ENCODE measurements at places on chromosomes 1 and 21.

DNA sequence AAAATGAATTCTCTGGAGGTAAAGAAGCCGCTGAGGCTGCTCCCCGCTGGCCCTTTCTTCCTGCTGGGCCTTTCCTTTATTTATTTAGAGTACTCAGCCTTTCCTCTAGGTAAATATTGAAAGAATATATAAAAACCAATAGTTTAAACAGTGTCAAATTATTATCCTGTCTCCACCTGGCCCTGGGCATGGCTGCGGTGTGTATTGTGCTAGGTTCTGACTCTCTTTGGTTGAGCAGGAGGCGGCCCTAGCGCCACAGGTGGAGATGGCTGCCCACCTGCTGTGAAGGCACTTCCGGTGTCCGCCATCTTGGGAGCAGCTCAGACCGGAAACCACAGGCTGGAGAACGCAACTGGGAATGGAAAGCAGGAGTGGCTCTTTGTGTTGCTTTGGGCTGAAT lies 29.0 kb upstream of the CLDN14 start:
- DNase-seq, result no peak

GRCh38 chr1:7891804-7892203 lies 38.9 kb upstream of the UTS2 start:
- DNase-seq, result no peak

GRCh38 chr1:67723620-67724019 lies 38.6 kb downstream of the GADD45A start:
- peak; percentile 10 for DNase-seq

DNA sequence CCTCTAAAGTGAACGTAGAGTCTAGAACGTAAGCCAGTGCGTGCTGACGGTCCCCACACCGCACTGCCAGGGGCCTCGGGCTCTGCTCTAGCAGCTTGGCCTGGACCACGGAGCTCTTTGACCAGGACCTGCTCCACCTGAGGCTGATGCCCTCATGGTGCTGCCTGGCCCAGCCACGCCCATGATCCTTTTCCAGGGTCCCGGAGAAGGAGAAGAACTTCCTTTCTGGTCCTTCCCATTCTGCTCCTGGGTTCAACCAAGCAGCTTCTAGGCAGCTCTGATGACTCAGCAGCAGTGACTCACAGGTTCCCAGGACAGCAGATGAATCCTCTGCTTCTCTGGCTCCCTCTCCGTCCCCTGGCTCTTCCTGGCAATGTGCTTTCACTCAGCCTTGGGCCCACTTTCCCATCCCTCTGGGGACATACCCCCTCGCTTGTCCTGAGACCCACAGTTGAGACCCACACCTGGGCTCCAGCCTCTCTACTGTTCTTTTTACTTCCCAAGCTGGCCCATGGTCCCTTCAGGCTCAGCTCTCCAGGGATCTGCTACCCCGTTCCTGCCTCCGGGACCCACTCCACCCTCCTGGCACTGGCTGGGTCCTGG lies 246.3 kb upstream of the RAB4A start:
- DNase-seq, result peak; percentile 9

GRCh38 chr1:217343907-217344306 lies 287.0 kb downstream of the GPATCH2 start:
- no peak for DNase-seq

- no peak for DNase-seq
Observed at GRCh38 chr1:76303340-76303717, 228.8 kb downstream of the ST6GALNAC3 start.

DNA sequence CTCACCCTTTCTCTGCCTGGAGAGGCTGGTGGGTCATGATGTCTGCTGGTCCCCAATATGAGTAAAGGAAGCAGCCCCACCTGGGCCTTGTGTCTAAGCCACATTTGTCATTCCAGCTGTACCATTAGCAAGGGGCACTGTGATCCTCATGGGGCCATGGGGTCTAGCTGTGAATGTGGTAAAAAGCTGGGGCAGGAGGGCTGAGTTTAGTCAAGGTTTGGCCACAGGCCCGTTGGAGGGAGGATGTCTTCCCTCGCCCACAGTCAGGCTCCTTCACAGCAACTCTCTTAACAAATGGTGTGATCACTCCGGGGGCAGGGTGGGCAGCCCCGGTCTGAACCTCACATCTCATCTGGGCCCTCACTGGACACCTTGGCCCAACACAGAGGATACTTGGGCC lies 115.4 kb downstream of the DMRTB1 start:
- DNase-seq, result no peak

GRCh38 chr1:30756545-30757351 lies 826 bp downstream of the LAPTM5 start:
- DNase-seq, result peak; percentile 64

DNA sequence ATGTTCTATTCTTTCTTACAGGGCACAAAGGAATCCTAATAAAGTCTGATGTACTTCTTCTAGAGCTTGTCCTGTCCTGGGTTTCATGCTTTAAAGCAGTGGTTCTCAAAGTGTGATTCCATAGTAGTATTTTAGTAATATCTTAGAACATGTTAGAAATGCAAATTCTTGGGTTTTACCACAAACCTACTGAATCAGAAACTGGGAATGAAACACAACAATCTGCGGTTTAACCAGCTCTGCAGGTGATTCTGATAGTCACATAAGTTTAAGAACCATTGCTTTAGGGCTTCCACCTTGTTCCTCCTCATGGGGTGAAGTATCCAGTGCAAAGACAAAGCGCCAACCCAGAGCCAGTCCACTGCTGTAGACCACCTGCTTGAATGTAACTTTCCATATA lies 41.1 kb downstream of the NGF start:
- DNase-seq, result no peak

DNA sequence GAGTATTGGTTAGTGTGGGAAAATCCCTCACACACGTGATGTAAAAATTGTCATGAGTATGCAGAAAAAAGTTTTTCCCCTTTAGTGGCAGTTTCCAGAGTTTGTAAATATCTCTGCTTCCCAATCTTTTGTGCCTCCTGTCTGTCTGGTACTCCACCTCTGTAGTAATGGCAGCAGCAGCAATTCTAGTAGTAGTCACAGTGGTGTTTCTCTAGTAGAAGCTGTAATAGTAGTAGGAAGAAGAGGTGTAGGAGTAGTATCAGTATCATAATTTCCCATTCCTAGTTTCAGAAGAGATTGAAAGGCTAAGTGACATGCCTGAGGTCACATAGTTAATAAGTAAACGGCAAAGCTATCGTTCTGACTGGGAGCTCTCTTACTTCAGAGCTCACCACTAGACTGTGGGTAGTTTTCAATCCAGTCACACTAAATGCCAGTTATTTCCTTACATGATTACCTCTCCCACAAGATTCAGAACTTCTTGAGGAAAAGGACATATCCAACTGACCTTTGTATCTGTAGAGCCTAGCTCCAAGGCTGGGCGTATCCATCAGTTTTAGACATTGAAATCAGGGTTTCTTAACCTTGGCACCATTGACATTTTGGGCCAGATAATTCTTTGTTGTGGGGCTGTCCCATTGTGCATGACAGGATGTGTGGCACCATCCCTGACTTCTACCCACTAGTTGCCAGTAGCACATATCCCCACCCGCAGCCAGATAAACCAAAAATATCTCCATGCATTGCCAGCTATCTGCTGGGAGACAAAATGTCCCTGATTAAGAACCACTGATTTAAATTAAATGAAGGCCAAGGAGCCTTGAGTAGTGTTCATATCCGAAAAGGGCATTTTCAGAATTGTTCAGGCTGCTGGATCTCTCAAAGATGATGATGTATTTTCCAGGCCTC lies 135.9 kb downstream of the FGGY start:
- DNase-seq, result no peak

DNA sequence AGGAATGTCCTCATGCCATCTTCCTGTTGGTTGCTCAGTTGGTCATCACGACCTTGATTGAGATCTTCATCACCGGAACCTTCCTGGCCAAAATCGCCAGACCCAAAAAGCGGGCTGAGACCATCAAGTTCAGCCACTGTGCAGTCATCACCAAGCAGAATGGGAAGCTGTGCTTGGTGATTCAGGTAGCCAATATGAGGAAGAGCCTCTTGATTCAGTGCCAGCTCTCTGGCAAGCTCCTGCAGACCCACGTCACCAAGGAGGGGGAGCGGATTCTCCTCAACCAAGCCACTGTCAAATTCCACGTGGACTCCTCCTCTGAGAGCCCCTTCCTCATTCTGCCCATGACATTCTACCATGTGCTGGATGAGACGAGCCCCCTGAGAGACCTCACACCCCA lies 42.9 kb downstream of the KCNJ15 start:
- DNase-seq, result no peak

GRCh38 chr1:93056214-93056613 lies 22.9 kb upstream of the MTF2 start:
- DNase-seq, result no peak

GRCh38 chr1:43329995-43330751 lies 7.4 kb upstream of the MPL start:
- DNase-seq, result peak; percentile 53

- DNase-seq, result no peak
Observed at GRCh38 chr1:235470741-235471439, 33.4 kb downstream of the B3GALNT2 start.

DNA sequence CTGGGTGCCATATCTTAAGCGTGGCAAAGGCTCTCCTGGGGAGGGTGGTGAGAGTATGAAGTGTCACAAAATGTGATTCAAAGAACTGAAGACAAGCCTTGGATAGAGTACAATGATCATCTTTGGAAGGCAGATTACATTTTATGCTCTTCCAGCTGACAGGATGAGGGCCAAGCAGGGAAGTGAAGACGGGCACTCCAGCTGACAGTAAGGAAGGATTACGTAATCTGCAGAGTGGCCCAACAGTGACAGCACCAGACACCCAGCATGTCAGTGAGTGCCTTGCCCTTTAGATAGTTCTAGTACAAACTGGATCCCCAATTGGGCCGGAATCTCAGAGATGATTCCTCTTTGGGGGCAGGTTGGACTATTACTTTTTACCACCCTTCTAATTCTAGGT lies 52.7 kb downstream of the UBE2T start:
- no peak for DNase-seq

- DNase-seq, result peak; percentile 11
Observed at GRCh38 chr1:45246760-45247159, 40.4 kb upstream of the ZSWIM5 start.

- DNase-seq, result no peak
Observed at GRCh38 chr1:89936694-89937093, 58.2 kb upstream of the ZNF326 start.

GRCh38 chr1:232891071-232891470 lies 59.3 kb upstream of the NTPCR start:
- no peak for DNase-seq

DNA sequence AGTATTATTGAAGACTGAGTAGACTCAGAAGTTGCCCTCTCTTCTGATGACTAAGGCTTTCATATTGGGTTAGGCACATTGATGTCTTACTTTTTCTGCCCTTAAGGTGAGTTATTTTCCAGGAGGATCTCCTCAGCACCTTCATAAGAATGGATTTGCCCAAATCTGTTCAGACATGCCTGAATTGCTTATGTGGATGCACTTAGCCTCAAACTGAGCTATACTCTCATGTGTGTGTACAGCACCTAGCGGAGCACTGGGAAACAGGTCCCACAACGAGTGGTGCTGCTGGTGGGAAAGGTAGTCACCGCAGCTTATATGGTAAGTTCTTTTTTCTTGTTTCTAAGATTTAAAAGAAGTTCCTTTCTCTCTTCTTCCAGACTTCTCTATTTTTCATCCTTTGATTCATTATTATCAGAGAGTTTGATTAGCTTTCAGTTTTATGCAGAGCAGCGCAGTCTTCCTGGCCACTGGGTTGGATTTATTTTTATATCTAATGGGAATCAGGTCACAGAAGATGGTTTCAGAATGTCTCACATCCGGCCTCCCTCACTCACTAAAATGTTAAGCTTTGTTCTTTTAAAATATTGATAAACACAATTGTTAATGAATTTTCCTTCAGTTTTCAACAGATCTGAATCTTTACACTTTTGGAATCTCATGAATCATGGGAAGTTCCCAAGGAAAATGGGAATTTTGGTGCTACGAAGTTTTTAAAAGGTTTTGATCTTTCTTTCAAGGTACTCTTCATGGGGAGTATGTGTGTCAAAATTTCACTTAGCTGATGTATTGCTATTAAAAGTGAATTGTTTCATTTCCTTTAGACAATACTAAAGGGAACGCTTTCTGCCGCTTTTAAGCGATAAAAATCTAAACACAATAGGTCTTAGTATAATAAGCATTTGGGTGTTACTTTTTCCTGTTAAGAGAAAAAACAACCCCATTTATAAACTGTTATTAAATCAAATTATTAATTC lies 58.5 kb downstream of the EXTL2 start:
- DNase-seq, result no peak

DNA sequence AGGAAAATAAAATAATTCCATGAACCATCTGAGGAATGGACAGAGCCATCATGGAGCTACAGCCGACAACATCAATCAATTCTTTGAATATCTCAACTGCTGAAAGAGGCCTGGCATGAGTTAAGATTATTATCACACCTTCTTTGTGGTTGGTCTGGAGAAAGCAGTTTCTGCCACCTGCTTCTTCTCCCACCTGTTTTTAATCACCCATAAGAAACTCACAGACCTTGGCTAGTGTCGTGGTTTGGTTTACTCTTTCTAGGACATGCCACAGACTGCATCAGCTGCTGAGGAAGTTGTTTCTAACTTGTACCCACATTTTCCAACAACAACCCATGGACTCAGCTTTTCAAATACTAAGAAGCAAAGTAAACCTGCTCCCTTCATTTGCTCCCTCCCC lies 65.6 kb downstream of the NTPCR start:
- no peak for DNase-seq

DNA sequence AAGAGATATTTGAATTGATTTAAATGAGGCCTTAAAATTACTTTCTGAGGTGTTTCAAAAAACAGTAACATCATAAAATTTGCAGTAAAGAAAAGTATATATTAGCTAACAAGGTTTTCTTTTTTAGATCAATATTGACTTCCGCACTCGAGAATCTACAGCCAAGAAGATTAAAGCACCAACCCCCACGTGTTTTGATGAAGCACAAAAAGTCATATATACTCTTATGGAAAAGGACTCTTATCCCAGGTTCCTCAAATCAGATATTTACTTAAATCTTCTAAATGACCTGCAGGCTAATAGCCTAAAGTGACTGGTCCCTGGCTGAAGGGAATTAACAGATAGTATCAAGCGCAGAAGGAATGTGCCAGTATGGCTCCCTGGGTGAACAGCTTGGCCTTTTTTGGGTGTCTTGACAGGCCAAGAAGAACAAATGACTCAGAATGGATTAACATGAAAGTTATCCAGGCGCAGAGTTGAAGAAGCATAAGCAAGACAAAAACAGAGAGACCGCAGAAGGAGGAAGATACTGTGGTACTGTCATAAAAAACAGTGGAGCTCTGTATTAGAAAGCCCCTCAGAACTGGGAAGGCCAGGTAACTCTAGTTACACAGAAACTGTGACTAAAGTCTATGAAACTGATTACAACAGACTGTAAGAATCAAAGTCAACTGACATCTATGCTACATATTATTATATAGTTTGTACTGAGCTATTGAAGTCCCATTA lies 3.6 kb downstream of the RGS1 start:
- DNase-seq, result no peak

DNA sequence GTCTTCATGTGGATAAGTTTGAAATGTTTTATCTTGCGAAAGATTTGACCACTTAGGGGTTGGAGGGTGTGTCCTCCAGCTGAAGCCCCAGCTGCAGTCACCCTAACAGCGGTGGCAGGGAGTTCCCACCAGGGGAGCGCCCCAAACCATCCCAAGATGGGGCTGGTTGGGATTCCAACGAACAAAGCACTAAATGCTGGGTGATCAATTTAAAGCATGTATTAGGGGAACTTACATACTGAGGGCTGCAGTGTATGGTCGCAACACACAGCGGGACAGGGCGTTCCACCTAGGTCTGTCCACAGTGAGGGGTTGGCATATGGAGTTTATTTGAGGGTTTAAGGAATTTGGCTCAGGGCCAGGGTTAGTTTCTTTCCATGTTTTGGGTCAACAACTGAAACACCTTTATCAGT lies 26.3 kb downstream of the SLC37A1 start:
- no peak for DNase-seq

GRCh38 chr1:72100771-72101170 lies 181.6 kb downstream of the NEGR1 start:
- DNase-seq, result no peak
